Right ventricle myocardium superior (tissue), 1 donor: ENCODE measurements at places on chromosomes 2 and 18. TPM values are rescaled to one million over a fixed set of nuclear protein-coding genes. Genes with fewer than 3 reads are reported as not detected.

The TTR gene
- total RNA-seq, result not detected

The ACVR1C gene
- total RNA-seq, result 0.54 TPM

The MDH1B gene
- total RNA-seq, result 0.54 TPM

The G6PC2 gene
- not detected for total RNA-seq

The TTC32 gene
- total RNA-seq, result 3.3 TPM

The ARHGAP15 gene
- 5.4 TPM for total RNA-seq

The PTH2R gene
- total RNA-seq, result not detected

The CRYGC gene
- total RNA-seq, result not detected

DNA sequence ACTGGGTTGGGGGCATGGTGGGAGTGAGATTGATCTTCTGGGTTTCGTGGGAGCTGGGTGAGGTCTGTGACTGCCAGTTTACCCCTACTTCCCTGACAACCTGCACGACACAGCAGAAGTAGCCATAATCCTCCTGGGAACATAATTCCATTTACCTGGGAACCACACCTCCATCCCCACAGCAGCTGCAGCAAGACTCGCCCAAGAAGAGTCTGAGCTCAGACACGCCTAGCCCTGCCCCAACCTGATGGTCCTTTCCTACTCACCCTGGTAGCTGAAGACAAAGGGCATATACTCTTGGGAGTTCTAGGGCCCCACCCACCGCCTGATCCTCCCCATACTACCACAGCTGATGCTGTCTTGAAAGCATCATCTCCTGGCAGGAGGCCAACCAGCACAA lies 43.8 kb downstream of the FLACC1 start:
- DNase-seq, result no peak

GRCh38 chr18:24754583-24755253 lies 294.3 kb downstream of the HRH4 start:
- DNase-seq, result no peak

- DNase-seq, result no peak
These were observed 31.8 kb upstream of the MTCL1 start for GRCh38 chr18:8673256-8674209.

DNA sequence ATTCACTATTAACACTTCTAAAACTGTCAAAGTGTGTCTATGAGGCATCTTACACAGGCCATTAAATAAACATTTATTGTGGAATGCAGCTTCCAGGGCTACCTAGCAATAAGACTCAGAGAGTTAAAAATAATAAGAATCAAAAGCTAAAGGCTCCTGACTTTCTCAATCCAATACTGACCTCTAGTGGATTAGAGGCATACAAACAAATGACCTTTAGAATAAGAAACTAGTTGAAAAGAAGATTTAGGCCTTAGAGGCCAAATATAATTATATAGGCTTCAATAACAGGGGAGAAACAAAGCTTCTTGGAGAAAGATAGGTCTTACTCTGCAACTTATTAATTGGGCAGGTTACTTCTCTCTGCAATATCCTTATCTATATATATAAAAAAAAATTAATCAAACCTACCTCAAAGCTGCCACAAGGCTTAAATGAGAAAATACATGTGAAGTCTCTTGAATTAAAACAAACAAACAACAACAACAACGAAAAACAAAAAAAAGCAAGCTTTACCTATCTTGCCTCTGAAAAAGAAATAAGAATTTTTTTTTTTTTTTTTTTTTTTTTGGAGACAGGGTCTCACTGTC lies 246.1 kb downstream of the EXOC6B start:
- no peak for DNase-seq

DNA sequence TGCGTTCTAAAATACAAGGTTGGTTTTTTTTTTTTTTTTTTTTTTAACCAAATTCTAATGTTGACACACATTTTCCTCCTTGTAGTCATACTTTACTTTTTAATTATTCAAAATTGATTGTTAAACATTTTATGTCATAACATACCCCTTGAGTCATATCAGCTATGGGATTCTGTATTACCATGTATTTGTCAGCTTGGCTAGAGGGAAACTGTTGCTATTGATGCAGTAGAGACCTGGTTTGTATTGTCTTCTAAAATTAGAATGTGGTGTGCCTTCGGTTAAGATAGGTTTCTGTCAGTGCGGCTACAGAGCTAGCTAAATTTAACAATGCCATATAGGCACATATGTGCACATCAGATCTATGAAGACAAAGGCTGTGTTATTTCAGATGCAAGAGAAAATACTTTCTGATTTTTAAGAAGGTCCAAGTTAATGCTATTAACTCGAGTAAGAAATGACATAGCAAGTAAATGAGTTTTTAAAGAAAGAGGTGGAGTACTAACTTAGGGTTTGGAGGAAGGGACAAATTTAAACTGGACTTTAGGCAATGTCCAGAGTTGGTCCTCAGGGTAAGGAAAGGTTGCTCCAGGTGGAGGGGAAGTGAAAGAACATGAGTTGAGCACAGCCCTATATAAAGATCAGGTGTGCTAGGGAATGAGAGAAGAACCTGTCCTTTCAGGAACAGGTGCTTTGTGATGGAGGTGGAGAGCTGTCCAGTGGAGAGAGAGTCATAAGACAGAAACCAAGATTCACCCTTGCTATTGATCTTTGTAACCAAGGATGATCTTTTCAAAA lies 152.3 kb downstream of the PRPF40A start:
- DNase-seq, result no peak

DNA sequence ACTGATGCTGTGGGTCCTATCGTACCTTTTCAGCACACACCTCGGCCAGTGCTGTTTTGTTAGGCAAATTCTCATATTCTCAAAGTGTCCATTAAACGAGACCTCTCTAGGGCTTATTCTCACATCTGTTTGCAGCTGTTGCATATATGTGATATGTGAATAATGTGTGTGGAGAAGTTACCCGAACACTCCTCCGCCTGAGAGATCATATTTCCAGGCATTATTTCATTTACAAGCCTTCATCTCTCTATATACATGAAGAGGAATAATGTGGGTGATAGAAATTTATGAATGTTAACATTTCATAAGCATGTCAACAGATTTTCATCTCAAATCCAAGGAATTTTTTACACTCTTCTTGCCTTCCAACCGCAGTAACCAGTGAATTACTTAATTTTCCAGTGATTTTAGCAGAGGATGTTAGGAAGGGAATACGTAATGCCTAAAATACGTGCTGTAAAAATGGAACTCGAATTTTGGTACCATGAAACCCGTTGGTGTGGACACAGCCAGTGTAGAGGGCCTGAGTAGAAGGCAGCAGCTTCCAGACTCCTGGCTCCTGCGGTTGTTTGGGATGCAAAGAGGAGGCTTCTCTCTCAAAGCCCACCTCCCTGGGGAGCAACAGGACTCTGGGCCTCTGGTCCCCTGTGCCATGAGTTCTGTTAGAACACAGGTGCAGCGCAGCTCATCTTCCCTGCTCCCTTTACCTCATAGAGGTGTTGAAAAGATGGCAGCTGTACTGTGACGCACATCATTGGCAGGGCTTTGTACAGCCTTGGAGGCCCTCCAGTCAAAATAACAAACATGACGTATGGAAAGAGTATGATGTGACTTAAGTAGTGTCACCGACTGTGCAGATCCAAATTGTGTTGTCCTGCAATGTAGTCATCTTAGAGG lies 280.1 kb downstream of the NEDD4L start:
- no peak for DNase-seq

- DNase-seq, result no peak
These were observed 2.6 kb downstream of the MAP2 start for GRCh38 chr2:209426432-209426831.

DNA sequence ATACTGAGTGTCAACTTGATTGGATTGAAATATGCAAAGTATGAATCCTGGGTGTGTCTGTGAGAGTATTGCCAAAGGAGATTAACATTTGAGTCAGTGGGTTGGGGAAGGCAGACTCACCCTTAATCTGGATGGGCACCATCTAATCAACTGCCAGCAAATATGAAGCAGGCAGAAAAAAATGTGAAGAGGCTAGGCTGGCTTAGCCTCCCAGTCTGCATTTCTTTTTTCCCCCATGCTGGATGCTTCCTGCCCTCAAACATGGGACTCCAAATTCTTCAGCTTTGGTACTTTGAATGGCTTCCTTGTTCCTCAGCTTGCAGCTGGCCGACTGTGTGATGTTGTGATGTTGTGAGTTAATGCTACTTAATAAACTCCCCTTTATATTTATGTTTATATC lies 577.4 kb downstream of the CPS1 start:
- DNase-seq, result no peak

- DNase-seq, result no peak
These were observed 435.6 kb upstream of the GYPC start for GRCh38 chr2:126220331-126220730.

- DNase-seq, result no peak
These were observed 409.3 kb upstream of the KCNH7 start for GRCh38 chr2:163247847-163248220.

DNA sequence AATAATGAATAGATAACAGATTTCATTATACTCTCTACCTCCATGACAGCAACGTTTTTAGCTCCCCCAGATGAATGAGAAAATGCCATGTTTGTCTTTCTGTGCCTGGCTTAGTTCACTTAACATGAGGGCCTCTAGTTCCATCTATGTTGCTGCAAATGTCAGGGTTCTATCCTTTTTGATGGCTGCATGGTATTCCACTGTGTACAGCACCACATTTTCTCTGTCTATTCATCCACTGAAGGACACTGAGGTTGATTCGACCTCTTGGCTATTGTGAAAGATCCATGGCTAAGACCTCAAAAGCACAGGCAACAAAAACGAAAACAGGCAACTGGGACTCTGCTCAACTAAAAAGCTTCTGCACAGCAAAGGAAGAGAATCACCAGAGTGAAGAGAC lies 264.6 kb downstream of the HDAC4 start:
- DNase-seq, result no peak

DNA sequence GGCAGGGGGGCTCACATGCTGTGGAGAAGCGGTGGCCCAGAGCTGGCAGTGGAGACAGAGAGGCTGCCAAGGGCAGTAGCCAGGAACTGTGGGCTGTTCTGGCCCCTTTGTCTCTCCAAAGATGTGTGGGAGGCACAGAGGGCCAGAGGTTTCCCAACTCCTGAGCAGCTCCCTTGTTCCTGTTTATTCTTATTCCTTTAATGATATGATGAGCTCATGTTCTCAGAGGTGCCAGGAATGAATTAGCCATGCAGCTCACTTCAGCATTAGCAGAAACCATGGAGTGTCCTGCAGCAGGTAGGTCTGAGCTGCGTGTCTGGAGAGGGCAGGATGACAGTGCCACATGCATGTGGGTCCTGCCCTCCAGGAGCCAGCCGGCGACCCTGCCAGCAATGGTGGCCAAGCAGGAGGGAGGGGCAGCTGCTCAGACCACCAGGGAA lies 77.9 kb upstream of the FZD7 start:
- no peak for DNase-seq

GRCh38 chr18:61470031-61470674 lies 136.9 kb downstream of the CDH20 start:
- no peak for DNase-seq

- no peak for DNase-seq
These were observed 311.4 kb upstream of the NCKAP5 start for GRCh38 chr2:133879703-133880102.

- DNase-seq, result no peak
These were observed 20.8 kb upstream of the OTOS start for GRCh38 chr2:240161087-240161750.

DNA sequence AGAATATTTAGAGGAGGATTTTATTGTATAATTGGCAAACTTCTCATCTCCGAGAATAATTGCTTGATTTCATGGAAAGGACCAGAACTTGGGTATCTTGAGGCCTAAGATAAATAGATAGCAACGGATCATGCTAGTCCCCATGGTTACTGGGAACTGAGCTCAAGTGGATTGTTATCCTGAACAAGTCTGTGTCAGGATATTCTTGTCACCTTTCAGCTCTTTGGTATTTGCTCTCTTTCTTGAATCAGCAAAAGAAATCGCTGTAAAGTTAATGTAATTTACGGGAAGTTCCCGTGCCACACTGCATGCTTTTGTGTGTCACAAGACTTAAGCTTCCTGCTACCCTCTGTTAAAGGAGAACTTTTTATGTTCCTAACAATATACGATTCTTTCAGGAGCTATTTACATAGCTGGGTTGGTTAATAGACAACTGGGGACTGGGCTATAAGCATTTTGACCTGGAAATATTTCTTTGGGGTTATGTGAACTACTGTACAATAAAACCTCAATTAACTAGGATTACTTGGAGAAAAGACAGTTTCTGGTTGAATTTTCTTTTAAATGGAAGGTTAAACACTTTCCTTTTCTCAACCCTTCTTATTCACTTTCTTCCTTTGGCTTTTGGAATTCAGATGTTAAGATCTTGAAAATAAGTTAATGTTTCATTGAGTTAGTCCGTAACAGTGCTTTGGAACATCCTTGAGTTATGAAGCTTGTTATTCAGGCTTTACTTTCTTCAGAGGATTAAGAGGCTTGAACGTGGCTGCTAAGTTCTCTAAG lies 151.2 kb downstream of the FMNL2 start:
- no peak for DNase-seq

DNA sequence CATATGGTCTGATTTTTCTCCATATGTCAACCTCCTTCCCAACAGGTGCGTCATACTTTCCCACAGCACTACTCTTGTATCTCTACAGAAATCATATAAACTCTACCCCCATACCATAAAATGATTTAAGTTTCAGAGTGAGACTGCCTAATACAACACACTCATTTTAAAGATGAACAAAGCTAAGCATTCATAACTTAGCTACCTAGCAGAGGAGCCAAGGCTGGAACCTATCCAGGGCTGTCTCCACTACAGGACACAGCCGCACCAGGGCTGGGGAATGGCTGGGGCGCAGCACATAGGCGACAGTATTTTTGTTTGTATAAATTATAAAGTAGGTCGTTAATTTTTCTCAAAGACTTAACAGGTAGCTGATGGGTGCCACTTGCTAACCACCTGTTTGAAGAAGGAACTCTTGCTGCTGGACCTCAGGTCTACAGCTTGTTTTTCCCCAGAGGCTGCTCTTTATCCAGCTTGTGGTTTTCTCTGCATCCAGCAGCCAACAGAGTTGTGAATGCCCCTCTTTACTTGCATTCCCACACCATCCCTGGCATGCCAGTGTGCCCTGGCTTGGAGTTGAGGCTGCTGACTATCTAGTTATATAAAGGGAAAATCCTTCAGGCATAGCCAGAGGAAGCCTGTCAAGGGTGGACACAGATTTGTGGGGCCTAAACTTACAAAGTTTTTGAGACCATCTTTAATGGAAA lies 62.0 kb downstream of the HNRNPLL start:
- no peak for DNase-seq

- peak; percentile 47 for DNase-seq
These were observed at the start of gene B3GNT7 for GRCh38 chr2:231395188-231396057. B3GNT7 (plus strand) TSS chr2:231395710; CDS start chr2:231395804, 94 bp downstream.

DNA sequence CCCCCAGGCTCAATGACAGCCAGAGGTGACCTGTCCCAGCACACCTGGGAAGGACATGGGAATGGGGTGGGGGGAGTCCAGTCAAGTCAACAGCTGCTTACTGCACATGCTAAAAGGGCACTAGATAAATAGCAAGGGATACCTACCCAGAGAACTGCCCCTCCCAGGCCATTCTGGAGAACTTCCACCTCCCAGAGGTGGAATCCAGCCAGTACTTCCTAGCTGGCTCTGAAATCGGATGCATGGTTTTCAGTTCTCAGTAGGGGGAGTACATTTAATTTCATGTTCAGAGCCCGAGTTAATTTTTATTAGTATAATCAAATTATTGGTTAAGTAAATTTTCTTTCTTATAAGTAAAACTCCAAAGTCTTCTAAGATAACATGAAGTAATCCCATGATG lies 28.9 kb upstream of the ITGA6 start:
- DNase-seq, result no peak

- peak; percentile 43 for DNase-seq
These were observed 16.7 kb upstream of the GLS start for GRCh38 chr2:190863946-190864345.
